ENCODE measurements at places on chromosomes 12 and 14.

DNA sequence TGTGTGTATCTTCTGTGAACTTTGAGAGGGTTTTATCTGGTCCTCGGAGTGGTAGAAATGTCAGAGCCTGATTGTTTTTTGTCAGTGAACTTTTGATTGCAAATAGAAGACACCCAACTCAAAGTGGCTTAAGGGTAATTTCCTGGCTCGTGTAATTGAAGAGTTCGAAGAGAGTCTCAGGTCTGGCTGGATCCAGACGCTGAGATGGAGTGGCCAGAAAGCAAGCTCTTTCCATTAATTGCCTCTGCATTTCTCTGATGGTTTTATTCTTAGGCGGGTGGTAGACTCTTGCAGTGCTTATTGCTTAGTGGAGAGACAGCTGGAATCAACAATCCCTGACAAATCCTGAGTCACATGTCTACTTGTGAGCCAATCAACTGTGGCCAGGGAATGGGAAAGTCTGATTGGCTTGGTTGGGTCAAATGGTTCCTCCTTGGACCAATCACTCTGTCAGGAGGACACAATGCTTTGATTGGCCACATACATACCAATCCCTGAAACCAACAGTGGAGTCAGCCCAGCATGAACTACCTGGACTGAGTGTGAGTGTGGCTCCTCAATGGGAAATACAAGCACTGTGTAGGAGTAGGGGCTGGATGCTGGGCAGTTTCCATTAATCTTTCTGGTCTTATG, 330.5 kb downstream of the AACS start:
- no peak for DNase-seq

DNA sequence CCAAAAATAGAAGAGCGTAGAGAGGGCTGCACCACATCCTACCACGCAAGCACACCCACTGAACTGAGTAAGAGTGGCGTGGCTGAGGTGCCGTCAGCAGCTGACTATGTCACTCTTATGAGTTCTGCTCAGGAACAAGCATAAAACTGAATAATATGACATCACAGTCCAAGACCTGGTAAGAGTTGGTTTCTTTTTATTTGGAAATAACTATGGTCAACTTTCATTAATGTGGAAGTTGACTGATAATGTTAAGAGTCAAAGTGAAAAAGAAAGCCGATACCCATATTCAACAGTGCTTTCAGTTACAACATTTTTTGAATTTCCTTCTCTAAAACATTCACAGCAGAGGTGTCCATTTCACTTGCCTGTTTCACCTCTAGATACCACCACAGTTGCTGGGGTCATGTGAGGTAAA, 44.6 kb downstream of the GNS start:
- DNase-seq: no peak

DNA sequence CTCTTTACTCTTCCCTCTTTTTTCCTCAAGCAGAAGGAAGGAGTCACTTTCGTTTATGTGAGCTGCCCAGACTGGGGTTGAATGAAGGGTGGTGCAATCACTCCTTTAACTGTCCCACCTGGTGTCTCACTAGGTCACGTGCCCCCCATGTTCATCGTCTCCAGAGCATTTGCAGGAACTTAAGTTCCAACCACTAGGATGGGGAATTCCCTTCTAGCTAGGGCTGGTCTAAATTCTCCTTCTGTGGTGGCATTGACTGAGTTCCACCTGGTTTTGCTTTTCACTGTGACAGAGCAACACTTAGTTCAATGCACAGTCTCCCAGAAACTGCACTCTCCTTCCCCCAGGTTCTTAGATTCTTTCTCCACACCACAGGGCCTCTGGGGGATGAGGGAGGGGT, 9.5 kb downstream of the FANCM start:
- no peak for DNase-seq

- DNase-seq: no peak
These were observed 117.5 kb downstream of the NPAS3 start for GRCh38 chr14:33056213-33056612.

DNA sequence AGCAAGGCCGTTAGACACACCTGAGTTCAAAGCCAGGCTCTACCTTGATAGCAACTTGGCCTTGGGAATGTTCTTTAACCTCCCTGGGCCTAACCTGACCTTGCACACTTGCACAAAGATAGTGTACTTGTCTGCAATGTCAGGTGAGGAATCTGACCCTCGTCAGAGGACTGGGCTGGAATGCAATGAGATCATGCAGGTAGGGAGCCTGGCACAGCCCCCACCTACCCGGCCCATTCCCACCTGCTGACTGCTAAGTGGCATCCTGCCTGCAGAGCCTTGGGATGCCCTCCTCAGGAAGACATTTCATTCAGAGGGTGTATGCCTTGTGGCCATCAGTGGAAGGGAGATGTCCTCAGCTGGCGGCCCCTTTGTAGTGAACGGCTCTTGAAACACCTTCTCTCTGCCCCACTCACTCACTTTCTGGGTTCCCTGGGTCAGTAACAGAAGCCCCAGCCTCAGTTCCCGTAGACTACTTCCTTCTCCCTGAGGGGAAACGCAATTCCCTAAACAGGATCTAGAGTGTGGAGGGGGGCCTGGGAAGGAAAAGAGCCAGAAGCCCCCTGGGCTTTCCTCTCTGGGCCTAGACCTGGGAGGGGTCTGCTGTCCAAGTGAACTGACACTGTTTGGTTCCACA, 68.0 kb upstream of the DICER1 start:
- DNase-seq: no peak
